ENCODE measurements at places on chromosomes 4 and X.

- no peak for DNase-seq
Observed at GRCh38 chr4:168509786-168510185, 12.9 kb downstream of the PALLD start.

- no peak for DNase-seq
Observed at GRCh38 chr4:155973639-155974475, 20.2 kb upstream of the CTSO start.

- peak; percentile 49 for DNase-seq
Observed at GRCh38 chrX:71282514-71283402, 677 bp upstream of the NONO start.

DNA sequence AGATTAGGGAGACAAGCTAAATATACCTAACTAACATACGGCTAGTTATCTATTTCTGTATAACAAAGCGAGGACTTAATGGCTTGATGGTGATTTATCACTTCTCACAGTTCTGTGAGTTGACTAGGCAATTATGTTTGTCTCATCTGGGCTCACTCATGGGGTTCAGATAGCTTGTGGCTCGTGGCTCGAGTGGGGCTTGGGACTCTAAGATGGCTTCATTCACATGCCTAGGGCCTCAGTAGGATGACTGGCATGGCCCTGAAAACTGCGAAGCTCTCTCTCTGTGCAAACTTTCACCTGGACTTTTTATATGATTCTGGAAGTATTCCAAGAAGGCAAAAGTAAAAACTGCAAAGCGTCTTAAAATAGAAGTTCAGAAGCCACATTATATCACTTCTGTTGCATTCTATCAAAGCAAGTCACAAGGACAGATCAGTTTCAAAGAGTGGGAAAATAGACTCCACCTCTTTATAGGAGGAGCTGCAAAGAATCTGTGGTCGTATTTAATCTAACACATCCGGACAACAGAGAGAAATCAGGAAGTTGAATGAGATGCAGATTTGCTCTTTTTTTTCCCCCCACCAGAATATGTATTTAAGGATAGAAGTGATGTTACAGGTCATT lies 491.2 kb downstream of the INPP4B start:
- no peak for DNase-seq

DNA sequence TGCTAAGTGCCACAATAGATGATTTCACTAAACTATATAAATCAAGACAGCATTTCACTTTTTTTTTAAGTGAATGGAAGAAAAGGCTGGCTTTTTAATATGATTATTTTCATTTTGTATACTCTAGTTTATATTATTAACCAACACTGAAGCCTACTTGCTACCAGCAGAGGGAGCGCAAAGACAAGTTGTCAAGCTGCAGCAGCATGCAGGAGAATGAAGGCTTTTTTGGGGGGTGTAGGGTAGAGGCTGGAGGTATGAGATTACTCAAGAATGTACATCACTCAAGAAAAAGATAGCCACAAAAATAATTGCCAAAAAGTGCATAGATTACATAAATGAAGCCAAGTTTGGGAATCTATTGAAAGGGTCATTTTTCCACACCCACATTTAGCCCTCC lies 519.5 kb downstream of the FGF13 start:
- no peak for DNase-seq

- DNase-seq: no peak
Observed at GRCh38 chr4:147840838-147841738, 109.2 kb downstream of the ARHGAP10 start.

- no peak for DNase-seq
Observed at GRCh38 chr4:29540439-29541102, 1179.6 kb upstream of the PCDH7 start.

DNA sequence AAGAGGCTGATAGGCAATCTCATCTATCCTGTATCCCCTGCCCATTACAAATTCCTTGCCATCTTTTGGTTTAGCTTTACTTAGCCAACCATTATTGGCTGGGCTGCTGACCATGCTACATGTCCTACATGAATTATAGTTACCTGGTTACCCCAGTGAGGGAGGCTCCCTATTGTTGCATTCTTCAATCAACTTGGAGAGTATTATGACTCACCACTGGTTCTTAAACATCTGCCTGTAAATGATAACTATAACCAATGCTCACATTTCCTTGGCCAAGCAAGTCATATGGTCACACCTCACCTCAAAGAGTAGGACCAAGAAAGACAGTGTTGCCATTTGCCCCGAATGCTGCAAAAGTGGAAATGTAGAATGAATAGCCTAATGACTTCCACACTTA lies 297.6 kb downstream of the IL15 start:
- DNase-seq: no peak

Measured in NCI-H748 treated with DMSO at 0.1 percent for 48 hours (cell line).